Renal cortical epithelial cell (primary cell): ENCODE measurements at places on chromosomes 16 and 17.
A peak's percentile ranks its signal among the peaks of the same experiment; 100 is the strongest.

- DNase-seq = no peak
Observed at GRCh38 chr17:40361925-40362695, 2.4 kb downstream of the GJD3 start.

- no peak for DNase-seq
Observed at GRCh38 chr16:87604634-87605111, 2.4 kb downstream of the JPH3 start.

DNA sequence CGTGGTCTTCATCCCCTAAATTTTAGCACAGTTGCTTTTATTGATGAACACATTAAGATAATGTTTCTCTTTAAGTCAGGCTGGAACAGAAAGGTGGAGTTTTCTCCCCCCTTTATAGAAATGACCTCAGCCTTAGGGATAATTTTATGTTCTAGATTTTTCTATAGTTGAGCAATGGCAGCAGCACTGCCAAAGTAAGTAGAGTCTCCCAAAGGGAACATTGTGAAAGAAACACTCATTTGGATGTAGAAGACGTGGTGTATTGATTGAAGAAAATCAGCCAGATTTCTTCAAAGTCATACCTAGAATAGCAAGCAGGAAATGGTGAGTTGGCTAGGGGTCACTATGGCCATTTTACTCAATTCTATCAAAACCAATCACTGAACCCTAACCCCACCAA is 122.5 kb downstream of the DNAH9 start:
- no peak for DNase-seq

DNA sequence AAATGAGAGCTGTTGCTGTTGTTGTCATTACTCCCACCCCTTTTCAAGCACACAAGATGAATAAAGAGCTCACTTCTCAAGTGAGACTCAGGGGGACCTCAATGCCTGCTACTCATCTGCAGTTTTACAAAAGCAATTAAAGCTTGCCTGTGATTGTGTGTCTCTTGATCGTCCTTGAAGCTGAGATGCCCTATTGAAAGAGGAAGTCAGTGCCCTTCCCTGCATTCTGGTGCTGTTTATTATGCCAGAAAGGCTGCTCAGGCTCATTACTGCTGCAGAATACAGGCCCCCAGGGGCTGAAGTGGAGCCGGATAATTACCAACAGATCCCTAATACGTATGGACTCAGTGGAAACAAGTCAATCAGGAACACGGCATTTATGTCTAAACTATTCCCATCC is 147.2 kb downstream of the HS3ST2 start:
- no peak for DNase-seq

GRCh38 chr17:72399608-72400487 is 279.0 kb downstream of the SOX9 start:
- no peak for DNase-seq

DNA sequence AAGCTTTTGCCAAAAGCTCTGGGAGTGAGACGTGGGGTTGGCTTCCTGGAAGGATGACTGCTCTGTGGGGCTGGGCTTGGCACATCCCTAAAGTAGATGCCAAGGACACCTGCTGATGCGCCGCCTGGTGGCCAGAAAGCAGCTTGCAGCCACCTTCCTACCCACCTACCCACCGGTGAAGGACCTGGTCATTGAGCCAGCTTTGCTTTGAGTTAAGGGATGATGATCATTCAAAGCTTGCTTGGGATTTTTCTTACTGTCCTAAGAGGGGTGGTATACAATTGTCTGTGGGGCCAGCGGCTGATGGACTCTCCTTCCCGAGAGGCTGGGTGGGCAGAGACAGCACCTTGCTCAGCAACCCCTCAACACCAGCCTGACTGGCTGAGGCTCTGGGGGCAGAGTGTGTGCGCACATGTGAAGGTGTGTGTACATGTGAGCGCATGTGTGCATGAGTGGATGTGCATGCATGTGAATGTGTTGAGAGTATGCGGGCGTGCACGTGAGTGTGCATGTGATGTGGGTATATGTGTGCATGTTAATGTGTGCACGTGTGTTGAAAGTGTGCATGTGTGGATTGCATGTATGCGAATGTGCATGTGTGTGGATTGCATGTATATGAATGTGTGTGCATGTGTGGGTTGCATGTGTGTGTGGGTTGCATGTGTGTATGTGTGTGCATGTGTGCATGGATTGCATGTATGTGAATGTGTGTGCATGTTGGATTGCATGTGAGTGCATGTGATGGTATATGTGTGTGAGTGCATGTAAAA is 18.6 kb downstream of the C1QTNF1 start:
- peak; percentile 44 for DNase-seq

- DNase-seq = no peak
Observed at GRCh38 chr17:21272881-21273792, 11.4 kb upstream of the MAP2K3 start.

- DNase-seq = no peak
Observed at GRCh38 chr17:31788571-31788946, 70.5 kb downstream of the COPRS start.

- DNase-seq = peak; percentile 79
Observed at GRCh38 chr17:47967607-47968252, 3.2 kb upstream of the CDK5RAP3 start.

DNA sequence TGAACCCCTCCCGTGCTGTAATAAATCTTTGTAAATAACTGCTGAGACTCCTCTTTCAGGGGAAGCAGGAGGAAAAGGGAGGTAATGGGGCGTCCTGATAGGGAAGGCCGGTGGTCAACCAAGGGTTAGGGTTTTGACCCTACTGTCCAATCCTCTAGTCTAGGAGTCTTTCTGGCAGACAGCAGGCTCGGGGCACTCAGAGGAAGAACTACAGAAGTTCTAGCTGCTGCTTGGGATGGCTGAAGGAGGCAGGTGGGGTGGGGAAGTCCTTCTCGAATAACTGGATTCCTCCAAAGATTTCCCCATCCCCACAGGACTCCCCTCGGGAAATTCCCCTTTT is 387 bp upstream of the STARD3 start:
- no peak for DNase-seq

DNA sequence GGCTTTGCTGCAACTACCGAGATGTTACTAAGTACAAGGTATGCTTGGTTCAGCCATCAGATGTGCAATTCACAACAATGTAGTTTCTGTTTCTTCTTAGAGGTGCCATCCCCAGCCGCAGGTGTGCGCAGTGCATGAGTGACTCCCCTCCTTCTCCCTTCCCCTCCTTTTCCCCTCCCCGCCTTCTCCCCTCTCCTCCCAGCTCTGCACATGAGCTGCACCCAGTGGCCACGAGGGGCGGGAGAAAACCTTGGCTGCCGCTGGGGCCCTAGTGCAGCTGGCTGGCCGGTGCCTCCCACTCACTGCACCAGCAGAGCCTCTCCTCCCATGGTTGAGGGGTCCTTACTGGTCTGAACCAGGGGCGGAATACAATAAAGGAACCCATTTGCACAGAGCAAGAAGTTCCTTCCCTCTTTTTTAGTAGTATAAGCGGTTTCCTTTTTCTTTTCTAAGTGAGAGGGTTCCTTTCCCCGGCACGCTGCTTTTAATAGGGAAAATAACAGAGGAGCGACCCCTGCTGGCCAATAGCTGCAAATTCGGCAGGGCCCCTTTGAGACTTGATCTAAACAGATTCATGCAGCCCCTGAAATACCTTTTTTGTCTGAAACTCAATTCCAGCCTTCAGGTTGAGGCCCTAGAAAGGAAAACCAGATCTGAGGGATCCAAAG is 7.8 kb upstream of the CCL15 start:
- no peak for DNase-seq

DNA sequence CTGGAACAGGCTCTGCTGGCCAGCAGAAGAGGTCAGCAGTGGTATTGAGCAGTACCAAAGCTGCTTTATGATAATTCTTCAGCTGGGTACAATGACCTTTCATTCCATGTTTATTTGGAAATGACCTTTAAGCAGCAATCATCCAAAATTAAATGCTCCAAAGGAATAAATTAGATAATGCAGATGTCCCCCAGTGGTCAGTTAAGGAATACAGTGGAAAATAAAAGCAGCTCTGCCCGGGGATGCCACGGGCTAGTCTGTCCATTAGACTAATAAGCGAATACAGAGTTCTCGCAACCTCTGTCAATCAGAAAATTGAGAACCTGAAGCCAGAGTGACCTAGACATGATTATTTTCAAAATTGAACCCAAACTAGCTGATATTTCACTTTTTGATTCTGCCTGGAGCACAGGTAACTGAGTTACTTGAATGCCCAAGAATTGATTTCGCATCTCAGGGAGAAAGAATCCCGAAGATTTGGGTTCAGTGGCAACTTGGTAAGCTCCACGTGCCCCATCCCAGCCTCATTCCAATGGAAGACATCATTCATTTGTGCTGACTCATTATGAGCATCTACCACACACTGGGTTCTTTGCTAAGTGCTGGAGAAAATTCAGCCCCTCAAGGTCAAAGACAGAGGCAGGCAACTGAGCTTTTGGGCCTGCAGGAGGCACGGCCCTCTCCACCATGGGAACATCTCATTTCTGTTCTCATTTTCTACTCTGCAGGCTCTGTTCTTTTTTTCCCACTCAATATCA is 34.4 kb upstream of the SLC39A11 start:
- no peak for DNase-seq

DNA sequence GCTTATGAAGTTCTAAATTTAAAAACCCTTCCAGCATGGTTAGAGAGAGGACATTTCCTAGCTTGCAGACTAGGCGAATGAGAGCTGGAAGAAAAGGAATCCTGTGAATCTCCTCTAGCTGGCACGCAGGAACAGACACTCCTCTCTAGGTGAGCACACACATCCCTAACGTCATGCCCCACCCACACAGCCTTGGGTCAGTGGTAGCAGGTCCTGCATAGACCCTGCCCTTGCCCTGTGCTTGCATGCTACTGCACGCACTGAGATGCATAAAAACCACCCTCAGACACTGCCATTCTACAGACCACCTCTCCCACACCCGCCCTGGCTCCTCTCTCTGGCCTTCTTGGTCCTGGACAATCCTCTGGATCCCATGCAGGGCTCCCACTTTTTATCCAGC is 23.5 kb downstream of the CES1 start:
- no peak for DNase-seq

- DNase-seq = no peak
Observed at GRCh38 chr17:80012765-80013741, 22.6 kb downstream of the TBC1D16 start.

GRCh38 chr16:84947996-84948850 is 63.1 kb downstream of the ZDHHC7 start:
- DNase-seq = no peak

- no peak for DNase-seq
Observed at GRCh38 chr16:71297341-71297634, 8.1 kb upstream of the CMTR2 start.

GRCh38 chr17:27457731-27458523 is 1.7 kb downstream of the KSR1 start:
- DNase-seq = peak; percentile 44

DNA sequence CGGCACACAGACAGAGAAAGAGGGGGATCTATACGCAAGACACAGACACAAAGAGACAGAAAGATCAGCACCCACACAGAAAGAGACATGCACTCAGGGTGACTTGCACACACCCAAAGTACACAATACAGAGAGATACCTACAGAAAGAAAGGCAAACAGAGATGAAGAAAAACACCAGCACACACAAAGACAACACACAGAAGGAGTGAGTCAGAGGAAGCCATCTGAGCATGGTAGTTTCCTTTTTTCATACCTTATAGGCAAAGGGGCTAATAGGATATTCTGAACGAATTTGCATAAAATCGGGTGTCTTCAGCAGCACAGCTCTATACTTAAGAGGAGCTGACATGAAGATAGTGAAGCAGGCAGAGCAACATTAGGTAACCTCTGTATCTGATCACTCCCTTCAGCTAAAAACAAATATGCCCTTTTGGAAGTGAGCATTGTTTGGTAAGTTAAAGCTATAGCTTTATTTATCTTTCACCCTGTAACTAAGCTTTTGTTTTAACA is 198.6 kb downstream of the AATF start:
- DNase-seq = peak; percentile 50

GRCh38 chr17:63293323-63294075 is 152.6 kb downstream of the CYB561 start:
- peak; percentile 71 for DNase-seq

- DNase-seq = peak; percentile 92
Observed at GRCh38 chr16:11726008-11726407, 16.6 kb downstream of the TXNDC11 start.

DNA sequence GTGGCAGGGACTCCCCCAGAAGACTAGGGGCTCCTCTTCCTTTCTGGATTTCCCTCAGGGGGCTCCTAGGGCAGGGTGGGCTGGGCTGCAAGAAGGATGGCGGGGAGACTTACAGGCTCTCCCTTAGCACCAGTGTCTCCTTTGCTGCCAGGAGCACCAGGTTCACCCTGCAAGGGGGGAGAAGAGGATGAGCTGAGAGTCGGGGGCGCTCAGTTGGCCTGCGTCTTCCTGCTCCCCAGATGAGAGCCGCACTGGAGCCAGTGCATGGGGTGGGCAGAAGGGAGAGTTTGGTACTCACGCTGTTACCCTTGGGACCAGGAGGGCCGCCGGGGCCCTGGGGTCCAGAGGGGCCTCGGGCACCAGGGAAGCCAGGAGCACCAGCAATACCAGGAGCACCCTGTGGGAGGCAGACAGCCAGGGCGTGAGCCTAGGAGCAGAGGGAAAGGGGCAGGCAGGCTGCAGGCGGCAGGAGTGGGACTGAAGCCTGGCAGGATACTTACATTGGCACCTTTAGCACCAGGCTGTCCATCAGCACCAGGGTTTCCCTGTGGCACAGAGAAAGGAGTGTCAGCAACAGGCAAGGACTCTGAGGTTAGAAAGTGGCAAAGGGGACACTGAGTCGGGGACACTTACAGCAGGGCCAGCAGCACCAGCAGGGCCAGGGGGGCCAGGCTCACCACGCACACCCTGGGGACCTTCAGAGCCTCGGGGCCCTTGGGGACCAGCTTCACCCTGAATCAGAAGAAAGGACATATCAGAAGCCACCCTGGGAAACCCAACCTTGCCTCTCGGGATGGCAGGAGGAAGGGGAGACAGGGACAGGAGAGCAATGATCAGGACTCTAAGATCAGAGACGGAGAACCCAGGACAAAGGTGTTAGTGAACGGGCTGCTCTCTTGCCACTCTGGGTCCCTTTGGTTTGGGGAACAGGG is 6.2 kb downstream of the COL1A1 start:
- DNase-seq = no peak

DNA sequence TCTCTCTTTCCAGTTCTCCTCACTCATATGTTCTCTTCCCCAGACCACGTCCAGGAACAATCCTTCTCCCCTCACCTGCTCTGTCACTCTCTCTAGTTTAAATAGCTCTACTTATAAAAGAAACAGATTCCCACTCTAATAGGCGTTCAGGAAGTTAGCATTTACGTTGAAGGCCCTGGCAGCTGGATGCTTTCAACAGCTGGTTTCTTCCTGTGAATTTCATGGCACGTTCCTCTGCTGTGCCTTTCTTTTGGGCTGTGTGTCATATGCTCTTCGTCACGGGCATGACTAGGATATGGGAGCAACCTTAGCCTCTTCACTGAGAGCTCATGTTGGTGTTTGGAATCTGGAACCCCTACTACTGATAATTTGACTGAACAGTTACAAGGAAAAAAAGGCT is 73.2 kb downstream of the ZNF18 start:
- no peak for DNase-seq

DNA sequence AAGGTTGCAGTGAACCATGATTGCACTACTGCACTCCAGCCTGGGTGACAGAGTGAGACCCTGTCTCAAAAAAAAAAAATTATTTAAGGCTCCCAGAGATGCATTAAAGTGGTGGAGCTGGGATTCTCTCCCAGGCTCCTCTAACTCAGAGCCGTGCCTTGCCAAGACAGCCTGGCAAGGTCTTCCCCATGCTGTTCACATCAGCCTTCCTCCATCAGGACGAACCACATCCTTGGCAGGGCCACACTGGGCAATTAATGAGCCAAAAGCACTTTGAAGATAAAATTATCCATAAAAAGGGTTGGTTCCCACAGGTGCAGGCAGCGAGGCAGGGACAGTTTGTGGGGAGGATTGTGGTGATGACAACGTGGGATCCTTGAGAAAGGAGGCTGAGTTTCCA is 19.8 kb upstream of the BBS2 start:
- no peak for DNase-seq
